Stomach (tissue), 19 donors: ENCODE measurements at places on chromosomes 4 and X.
A peak's percentile ranks its signal among the peaks of the same experiment; 100 is the strongest.

DNA sequence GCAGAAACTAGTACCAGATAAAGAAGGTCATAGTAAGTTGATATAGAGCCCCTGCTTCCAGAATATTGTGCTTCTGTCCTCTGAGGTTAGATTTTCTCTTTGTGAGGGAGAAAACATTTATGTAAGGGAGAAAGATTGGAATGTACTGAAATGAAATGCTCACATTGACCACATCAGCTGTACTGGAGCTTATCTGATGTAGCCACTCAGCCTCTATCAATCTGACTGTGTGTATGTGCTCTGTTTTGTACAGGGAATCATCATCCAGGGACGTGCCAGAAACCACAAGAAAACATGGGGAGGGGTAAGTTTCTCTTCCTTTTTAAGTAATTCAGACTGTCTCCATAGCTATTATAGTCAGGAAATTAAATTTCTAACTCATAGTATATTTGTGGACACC lies 56.8 kb downstream of the PRRG1 start:
- DNase-seq: peak; percentile 2

- DNase-seq: no peak
Observed at GRCh38 chr4:1987721-1988326, 20.9 kb downstream of the NELFA start.

- DNase-seq: no peak
Observed at GRCh38 chr4:4402966-4403365, 16.1 kb downstream of the NSG1 start.

GRCh38 chr4:177964061-177964460 lies 521.8 kb upstream of the AGA start:
- DNase-seq: no peak
